NCI-H510A (cell line): ENCODE measurements at places on chromosomes 11 and 22.

GRCh38 chr11:134524896-134525845, 113.1 kb upstream of the B3GAT1 start:
- no peak for DNase-seq

GRCh38 chr11:96242191-96242847, 100.7 kb downstream of the MAML2 start:
- no peak for DNase-seq

- no peak for DNase-seq
Measured at GRCh38 chr11:36500315-36500721, 9.8 kb downstream of the TRAF6 start.

DNA sequence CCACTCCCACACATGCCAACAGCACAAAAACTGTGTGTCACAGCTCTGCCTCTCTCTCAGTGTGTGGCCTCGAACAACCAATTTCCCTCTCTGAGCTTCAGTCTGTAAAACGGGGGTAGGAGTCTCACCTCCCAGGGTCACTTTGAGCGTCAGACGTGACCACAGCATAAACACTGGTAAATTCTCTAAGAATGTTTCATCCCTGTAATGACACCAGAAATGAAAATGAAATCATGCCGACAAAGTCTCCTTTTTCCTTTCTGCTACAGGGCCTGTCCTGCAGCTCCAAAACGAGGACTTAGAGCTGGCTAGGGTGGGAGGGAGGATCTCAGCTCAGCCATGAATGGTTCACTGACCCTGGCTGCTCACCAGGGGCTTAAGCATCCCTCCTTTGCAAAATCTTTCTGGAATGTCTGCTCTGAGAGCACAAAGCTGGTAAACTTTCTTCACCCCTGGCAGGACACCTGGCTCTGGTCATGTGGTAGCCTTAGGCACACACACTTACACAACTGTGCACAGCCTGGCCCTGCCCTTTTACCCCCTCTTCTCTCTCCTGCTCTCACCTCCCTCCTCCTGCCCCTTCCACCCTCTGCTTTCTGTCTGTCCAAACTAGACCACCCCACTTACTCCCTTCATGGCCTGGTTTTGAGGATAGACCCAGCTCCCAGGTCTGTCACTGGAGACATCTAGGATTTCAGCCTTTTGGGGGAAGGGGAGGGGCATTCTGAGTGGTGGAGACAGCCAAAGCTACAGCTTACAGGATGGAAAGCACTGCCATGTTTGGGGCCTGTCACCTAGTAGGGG, 12.3 kb upstream of the TSKU start:
- no peak for DNase-seq

GRCh38 chr11:28195449-28195848, 87.3 kb downstream of the METTL15 start:
- DNase-seq, result no peak

DNA sequence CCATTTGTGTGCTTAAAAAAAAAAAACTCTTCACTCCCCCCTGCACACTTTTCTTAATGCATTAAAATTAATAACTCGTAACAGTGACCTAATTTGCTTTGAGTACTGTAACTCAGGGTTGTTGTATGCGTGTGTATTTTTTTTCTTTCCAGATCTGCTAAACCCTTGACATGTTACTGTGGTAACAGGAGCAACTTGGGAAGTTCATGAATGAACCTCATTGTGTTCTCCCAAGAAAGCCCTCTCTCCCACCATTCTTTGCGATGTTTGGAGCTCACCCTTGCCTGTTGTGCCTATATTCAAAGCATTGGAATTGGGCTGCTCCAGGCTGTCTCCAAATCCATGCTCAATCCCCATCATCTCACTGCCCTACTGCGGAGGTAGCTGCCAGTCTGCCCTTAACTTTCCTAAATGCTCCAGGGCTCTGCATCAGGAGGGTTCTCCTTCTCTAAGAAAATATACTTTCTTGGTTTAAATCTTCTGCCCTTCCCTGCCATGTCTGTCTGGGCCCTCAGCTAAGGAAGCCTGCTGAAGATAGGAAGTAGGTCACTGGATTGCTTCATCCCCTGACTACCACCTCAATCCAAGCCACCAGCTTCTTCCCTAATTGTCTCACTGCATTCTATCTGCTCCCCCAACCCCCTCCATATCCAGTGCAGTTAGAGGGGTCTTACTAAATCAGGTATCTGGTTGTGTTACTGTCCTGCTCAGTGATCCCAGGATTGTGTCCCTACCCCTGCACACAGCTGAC, 70.3 kb downstream of the KIRREL3 start:
- no peak for DNase-seq

GRCh38 chr11:77127920-77128691, at the start of gene MYO7A:
TSS of gene MYO7A (plus strand) at chr11:77128246. CDS start at chr11:77130635, 2,389 bp downstream.
- DNase-seq, result peak; percentile 78

DNA sequence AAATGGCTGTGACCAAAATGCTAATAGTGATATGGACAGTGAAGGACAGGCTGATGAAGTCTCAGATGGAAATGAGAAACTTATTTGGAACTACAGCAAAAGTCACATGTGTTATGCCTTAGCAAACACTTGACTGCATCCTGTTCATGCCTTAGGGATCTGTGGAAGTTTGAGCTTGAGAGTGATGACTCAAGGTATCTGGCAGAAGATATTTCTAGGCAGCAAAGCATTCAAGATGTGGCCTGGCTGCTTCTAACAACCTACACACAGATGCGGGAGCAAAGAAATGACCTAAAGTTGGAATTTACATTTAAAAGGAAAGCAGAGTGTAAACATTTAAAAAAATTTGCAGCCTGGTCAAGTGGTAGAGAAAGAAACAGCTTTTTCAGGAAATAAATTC, 28.1 kb upstream of the CD81 start:
- DNase-seq, result no peak

DNA sequence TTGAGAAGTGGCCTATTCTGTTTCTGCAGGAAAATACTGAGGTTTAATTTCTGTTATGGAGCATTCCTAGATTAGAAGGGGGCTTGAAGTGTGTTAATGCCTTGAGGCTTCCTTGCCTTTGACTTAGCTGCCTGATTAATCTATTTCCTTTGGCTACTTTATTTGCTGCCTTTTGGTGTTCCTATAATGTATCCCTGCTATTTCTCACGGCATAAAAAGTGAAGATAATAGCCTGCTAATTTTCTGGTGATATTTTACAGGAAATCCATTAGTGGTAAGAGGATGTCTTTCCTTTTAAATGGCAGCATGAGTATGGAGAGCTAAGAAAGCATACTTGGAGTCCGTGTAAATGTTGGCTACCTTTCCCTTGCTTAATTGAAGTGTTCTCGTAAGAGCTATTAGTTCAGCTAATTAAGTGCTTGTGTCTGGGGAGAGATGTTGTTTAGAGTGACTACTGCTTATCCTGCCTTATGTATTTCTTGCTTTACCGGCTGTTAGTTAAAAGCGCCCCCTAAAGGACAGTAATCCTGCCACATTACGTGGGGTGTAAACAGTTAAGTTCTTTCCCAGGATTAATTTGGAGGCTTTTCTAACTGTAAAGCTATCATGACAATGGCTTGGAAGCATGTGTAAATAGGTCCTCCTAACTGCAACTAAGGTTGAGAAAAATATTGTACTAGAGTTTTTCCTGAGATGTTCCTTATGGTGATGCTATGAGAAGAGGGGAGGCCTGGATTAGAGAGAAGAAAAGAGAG, 45.6 kb downstream of the ZNF280B start:
- no peak for DNase-seq

GRCh38 chr11:102560555-102561011, 30.0 kb upstream of the MMP7 start:
- no peak for DNase-seq

DNA sequence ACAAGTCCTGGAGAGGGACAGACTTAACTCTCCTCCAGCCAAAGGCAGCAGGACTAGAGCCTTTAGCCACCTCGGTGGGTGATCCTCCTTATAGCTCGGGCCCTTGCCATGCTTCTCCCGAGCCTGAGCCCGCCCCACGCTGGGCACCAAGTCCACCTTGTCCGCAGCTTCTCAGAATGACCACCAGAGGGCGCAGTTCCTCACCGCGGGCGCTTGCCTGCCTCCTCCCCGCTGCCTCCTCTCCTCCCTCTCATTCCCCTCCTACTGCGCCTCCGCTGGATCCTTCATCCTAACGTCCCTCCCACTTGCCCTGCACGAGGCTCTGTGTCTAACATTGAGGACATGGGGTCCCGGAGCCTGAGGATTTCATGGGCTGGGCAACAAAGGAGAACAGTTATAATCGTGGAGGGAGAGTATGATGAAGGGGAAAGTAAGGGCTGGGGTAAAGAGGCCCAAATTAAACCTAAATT, 11.3 kb upstream of the MOGAT2 start:
- DNase-seq, result peak; percentile 49

DNA sequence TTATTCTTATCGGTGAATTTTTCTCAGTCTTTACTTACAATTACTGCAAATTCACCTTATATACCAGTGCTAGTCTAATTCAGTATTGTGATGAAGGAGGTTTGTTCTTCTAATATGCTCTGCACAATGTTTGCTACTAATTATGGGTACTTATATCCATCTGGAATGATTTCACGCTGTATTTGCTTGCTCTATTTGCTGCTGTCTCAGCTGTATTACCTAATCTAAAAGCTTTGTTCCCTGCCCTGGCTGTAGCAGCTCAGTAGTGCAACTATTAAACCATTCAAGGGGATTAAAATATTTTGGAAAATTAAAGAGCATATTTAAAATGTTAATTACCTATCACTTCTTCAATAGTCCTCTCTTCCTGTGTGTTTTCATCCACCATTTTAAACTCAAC, 375.3 kb downstream of the LUZP2 start:
- no peak for DNase-seq

- DNase-seq, result no peak
Measured at GRCh38 chr22:39927544-39927943, 26.7 kb downstream of the GRAP2 start.

GRCh38 chr22:25942856-25943411, 200.9 kb downstream of the MYO18B start:
- DNase-seq, result peak; percentile 76

GRCh38 chr11:112226831-112227401, 688 bp downstream of the PTS start:
- no peak for DNase-seq

- DNase-seq, result no peak
Measured at GRCh38 chr11:113458189-113458588, 17.0 kb downstream of the DRD2 start.

DNA sequence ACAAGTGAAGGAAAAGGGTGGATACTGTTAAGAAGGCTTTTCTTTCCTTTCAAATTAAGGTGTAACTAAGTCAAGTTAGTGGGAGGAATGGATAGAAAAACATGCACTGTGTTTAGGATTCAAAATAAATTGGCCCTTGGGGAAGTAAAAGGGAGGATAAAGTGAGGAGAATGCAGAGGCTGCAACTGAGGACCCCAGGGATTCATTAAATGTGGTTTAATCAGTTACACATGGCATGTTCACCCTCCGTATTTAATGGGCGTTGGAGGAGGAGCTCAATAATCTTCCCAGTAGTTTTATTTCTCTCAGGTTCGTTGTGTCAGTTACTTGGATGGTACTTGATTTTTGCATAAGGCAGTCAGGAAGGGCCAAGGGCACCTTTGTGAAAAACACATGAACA, 966.3 kb downstream of the JRKL start:
- DNase-seq, result no peak

- DNase-seq, result no peak
Measured at GRCh38 chr11:102920118-102920684, 35.3 kb downstream of the MMP13 start.

- no peak for DNase-seq
Measured at GRCh38 chr11:47099214-47099917, 77.3 kb downstream of the ARFGAP2 start.

- DNase-seq, result peak; percentile 21
Measured at GRCh38 chr11:112555491-112556364, 295.1 kb upstream of the PLET1 start.

DNA sequence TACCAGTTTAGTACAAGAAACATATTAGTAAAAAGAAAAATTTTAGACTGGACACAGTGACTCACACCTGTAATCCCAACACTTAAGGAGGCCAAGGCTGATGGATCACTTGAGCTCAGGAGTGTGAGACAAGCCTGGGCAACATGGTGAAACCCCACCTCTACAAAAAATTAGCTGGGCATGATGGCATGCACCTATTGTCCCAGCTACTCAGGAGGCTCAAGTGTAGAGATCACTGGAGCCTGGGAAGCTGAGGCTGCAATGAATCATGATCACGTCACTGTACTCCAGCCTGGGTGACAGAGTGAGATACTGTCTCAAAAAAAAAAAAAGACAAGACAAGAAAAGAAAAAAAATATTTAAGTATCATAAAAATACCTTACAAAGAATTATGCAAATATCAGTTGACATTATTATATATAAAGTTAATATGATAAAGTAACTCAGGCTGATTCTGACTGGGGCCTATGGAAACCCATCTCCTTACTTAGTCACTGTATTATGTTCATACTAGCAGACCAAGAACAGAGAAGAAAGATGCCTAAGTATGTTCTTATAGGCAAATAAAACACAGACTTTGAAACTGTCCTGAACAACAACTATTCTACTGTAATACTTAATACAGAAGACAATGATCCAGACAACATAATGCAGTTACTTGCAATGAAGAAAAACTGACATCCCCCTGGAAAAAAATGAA, 27.3 kb downstream of the FAM168A start:
- peak; percentile 14 for DNase-seq

GRCh38 chr11:119470317-119471291, 47.6 kb upstream of the THY1 start:
- DNase-seq, result no peak

- no peak for DNase-seq
Measured at GRCh38 chr11:123301696-123302400, 106.8 kb upstream of the CLMP start.
